ENCODE measurements at places on chromosomes 13 and 19.

DNA sequence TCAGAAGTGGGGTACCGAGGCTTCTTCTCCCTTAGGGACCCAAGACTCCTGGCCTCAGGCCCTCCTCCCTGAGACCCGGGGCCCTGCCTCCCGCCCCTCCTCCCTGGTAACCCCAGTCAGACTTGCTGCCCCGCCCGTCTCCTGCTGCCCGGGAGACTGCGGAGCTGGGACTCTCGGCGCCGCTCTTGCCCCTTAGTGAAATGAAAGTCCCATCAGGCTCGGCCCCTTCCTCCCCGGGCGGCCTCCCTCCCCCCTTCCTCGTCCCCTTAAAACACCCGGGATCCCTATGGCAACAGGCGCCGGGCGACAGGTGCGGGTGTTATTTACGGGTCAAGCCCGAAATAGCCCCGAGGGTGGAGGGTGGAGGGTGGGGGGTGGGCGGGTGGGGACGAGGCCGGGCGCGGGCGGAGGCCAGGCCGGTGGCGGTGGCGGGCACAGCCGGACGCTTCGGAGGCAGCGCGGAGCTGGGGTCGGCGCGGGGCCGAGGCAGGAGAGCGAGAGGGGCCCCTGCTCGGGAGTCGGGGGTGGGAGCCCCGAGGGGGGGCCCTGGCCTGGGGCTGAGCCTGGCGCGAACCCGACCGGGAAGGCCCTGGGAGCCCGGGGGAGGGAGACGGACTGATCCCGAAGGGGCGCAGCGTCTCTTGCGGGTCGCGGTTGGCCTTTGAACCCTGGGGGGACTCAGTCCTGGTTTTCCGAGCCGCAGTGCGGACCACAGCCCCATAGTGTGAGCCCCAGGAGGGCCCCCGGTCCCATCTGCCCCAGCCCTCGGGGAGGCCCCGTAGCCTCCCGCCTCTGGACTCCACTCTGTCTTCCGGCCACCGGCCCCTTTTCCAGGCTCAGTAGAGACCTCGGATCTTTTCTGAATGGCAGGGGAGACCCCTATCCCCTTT, at the start of gene CACNG6:
Gene CACNG6 (plus strand): TSS at position 414 of the 890 bp plus-strand sequence. CDS start 1,241 bp downstream, outside the sequence.
- DNase-seq = no peak

DNA sequence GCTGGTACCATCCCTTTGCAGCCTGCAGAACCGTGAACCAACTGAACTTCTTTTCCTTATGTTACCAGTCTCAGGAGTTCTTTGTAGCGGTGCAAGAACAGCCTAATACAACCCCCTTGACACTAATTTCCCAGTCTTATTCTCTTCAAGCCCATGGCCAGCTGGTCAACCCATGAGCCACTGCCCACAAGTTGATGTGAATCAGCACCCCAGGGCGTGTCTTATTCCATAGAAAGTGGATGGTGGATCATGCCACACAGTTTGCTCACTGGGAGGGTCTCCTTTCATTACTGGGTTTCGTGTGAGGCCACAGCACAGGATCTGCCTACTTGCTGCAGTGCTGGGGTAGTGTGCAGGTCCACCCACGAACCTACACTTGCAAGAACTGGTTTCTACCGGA, 27.0 kb downstream of the TEX29 start:
- DNase-seq = no peak

DNA sequence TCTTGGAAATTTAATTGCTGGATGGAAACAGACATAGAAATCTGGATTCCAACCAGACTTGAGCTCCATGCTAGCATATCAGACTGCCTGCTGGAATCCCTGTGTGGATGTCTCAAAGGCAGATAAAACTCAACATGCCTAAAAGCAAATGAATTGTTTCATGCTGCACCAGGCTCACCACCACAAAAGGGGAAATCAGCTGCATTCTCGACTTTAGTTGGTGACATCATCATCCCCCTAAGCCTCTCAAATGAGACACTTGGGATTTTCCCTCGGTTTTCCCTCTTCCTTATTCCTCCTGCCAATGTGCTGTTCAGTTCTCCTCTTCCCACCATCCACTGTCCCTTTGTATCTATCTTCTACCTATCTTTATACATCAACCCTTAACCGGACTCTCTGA, 134.3 kb downstream of the ZDHHC20 start:
- no peak for DNase-seq

DNA sequence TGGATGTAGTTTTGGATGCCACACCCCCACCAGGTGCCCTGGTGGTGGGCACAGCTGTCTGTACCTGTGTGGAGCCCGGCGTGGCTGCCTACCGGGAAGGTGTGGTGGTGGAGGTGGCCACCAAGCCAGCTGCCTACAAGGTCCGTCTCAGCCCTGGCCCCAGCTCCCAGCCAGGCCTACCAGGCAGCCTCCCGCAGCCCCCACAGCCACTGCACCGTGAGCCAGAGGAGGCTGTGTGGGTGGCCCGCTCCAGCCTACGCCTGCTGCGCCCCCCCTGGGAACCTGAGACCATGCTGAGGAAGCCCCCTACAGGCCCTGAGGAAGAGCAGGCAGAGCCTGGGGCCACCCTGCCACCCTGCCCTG, 3.5 kb downstream of the CIC start:
- no peak for DNase-seq

DNA sequence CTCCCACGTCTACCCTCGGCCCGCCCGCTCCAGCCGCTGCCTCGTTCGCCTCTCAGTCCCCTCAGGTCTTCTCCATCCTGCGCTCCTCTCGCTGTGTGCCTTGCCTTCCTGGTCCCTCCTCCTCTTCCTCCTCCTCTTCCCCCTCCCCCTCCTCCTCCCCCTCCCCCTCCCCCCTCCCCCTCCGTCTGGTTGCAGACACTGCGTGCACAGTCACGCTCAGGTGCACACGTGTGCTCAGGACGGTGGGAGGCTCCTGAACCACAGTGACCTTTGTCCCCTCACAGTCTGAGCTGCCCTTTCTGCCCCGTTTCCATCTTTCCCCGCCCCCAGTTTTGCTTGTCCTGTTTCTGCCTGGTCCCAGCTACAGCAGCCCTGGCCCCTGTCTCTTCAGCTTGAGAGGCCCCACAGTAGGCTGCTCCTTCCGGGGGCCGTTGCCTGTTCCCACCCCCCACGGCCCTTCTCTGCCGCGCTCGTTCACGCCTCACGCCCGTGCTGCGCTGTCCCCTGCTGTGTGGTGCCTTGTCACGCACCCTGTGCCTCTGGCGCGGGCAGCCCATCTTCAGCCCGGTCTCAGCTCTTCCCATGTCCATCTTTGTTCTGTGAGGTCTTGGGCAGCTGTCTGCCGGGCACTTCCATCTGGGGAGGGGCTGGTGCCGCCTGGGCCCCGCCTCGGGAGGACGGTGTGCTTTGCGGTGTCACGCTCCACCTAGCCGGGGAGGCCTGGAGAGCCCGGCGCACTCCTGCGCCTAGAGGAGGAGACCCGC, 13.8 kb upstream of the RPS15 start:
- no peak for DNase-seq

DNA sequence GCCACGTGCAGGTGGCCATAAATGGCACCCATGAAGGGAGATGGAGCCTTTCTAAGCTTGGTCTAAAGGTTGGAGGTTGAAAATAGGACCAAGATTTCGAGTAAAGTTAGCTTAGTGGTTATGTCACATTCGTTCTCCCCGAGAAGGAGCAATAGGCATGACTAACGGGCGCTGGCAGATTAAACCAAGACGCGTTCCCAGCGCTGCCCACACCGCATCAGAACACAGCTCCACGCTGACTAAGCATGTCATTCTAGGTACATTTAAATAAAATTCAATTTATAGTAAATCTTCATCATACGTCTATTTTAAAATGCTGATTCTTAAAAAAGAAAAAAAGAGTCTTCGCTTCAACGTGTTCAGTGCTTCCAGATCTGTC, 95.0 kb upstream of the IRS2 start:
- DNase-seq = no peak

GRCh38 chr19:16014923-16015804, 61.1 kb upstream of the TPM4 start:
- DNase-seq = no peak

- no peak for DNase-seq
Observed at GRCh38 chr19:46639358-46640182, 3.6 kb upstream of the GNG8 start.

- DNase-seq = no peak
Observed at GRCh38 chr19:16904599-16904998, 15.8 kb downstream of the F2RL3 start.

DNA sequence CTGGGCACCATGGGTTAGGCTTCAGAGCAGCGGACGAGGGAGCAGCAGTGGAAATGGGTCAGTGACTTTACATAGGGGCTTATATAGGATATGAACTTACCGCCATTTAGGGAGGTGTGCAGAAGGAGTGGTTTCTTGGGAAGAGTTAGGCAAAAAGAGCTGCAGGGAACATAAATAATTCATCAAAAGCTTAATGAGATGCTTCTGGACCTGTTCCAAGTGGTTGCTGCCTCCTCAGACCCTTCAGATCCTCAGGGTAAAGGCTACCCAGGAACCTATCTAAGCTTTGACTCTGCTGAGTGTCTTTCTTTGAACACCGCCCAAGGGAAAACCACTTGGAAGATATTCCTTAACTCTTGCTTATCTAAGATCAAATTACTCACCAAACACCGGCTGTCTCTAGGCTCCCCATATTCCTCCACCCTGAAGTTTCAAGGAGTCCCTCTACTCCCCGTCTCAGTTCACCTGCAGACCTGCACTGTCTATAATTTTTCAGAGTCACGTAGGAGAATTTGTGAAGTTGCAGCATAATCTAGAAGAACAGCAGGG, at the start of gene IGFL4:
Gene IGFL4 (minus strand): TSS at position 51 of the 549 bp plus-strand sequence. CDS start 40 bp downstream, at position 11.
- DNase-seq = no peak

DNA sequence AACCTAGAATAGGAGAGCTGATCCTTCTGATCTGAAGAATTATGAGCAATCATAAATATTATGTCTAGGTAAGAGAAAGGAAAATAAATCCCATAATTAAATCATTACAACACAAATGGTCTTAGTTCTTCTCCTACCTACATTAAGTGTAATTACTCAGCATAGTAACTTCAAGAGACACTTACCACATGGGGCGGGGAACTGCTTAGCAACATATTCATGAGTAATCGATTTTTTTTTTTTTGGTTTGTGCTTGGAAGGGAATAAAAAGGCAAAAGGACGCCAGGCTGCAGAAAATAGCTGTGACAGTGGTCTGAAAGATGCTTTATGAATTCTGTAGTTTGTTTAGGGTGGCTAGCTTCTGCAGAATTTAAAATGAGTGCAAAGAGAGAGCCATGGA, 103.3 kb upstream of the HTR2A start:
- no peak for DNase-seq

DNA sequence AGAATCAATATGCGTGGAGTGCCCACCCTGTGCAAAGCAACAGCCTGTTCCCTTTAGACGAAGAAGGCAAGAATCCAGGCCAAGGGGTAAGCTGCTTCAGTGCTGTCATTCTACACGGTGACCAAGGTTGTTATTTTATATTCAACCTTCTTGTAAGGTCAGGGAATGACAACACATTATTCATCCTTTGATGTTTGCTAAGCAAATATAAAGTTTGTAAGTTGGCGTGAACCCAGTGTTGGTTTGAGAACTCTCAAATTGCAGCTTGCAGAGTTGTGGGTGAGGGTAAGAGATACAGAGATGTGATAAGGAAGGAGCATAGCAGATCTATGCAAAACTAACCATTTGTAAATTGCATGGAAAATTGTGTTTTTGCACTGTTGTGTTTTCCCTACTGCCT, 436.7 kb downstream of the FGF9 start:
- DNase-seq = no peak

- no peak for DNase-seq
Observed at GRCh38 chr13:29918845-29919244, 68.4 kb upstream of the UBL3 start.

GRCh38 chr13:60482012-60482411, 85.0 kb downstream of the TDRD3 start:
- no peak for DNase-seq

DNA sequence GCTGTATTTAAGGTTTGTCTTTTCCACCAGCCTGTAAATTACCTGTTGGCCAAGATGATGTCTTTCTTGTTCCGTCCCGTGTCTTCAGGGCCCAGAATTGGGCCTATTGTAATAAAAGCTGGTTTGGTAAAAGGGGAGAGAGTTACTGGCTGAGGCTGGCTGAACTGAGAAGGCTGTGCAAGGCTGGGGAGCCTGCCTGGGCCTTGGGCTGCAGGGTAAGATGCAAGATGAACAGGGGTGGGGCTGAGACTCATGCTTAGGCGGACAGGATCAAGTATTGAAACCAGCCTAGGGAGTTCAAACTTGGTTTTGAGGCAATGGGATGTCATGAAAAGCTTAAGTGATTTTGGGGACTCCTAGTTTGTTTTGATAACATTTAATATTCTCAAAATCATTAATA, 142.3 kb downstream of the PCCA start:
- DNase-seq = no peak

DNA sequence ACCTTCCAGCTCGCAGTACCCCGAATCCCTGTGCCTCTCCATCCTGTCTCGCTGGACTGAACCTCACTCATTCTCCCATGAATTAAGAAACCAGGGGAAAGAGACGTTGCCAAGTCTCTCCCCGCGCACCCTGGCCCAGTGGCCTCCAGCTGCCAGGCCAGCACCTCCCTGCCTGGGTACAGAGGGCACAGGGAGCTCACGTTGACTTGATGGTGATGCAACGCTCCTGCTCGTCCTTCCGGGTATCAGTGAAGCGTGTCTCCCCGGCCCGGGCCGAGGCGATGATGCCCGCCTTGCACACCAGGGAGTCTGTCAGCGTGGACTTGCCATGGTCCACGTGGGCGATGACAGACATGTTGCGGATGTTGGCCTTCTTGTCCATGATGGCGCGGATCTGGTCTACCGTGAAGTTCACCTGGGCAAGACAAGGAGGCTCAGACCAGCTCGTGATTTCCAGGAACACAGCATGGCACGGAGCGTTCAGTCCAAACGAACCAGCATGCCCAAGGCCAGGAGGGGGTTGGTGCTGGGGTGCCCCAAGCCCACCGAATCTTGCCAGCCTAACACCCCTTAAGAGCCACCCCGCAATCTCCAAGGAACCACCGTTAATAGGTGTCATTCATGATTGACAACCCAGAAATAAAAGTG, 1.2 kb downstream of the EEF2 start:
- DNase-seq = no peak

GRCh38 chr13:75633285-75633684, 2.8 kb upstream of the LMO7 start:
- no peak for DNase-seq

DNA sequence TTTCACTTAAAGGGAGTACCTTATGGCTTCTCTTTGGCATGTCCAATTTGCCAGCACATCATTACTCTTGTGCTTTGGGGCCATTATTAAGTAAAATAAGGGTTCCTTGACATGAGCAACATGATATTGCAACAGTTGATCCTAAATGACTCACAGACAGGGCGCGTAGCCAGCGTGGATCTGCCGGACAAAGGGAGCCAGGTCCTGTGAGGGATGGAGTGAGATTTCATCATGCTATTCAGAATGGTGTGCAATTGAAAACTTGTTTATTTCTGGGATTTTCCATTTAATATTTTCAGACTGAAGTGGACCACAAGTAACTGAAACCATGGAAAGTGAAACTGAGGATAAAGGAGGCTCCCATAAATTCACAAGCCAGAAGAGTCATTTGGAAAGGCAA, 48.6 kb upstream of the WASF3 start:
- no peak for DNase-seq

DNA sequence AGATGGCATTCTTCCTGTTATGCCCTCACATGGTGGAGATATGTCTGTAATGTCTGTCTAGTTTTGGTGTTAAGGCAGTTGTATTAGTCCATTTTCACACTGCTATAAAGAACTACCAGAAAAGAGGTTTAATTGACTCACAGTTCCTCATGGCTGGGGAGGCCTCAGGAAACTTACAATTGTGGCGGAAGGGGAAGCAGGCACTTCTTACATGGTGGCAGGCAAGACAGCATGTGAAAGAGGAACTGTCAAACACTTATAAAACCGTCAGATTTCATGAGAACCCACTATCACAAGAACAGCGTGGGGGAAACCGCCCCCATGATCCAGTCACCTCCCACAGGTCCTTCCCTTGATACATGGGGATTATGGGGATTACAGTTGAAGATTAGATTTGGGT, 3.2 kb downstream of the ZNF441 start:
- no peak for DNase-seq

Measured in effector memory CD4-positive, alpha-beta T cell (primary cell).